RCC 7860 (cell line): ENCODE measurements at places on chromosomes 4 and X.

- DNase-seq: peak; percentile 75
Measured at GRCh38 chr4:54152846-54153600, 53.1 kb downstream of the GSX2 start.

DNA sequence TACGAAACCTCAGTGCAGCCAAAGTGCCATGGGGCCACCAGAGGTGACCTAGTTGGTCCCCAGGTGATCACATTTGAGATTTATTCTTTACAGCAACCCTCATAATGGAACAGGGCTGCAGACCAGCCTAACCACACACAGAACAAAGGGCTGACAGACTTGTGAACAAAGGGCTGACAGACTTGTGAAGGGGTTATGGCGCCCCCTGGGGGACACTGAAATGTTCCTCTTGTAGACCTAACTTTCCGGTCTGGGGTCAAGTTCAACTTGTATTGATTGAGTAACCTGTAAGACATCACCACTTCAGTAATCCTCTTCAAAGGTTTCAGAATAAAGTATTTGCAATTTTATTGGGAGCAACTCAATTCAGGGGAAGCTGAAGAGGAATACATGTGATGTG lies 175.9 kb upstream of the RPS6KA3 start:
- DNase-seq: peak; percentile 32

DNA sequence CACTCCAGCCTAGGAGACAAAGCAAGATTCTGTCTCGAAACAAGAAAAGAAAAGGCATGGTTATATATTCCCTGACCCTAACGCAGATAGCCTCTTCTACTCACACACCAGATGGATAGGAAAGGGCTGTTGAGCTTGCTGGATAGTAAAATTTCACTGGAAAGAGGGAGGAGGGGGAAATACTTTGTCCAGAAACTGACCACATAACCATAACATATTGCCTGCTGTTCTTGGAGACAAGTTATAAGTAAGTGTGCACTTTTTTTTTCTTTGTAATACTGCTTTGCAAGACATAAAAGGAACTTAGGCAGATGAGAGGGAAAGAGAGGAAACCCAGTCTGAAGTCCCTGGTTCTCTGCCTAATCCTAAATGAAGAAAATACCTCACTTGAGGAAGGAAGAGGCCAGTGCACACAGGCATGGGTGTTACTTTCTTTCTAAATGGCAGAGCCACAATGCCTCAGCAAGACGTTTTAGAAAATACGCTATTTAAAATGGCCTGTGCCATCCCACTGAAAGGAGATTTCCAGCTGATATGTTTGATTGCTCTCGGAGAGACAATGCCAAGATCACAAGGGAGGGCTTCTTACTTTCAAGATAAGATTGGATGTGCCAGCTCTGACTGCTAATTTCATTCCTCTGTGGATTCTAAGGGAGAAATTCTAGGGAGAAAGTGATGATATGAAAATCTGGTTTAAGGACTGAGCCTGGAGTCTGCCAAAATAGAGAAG lies 140.6 kb downstream of the DCTD start:
- no peak for DNase-seq

DNA sequence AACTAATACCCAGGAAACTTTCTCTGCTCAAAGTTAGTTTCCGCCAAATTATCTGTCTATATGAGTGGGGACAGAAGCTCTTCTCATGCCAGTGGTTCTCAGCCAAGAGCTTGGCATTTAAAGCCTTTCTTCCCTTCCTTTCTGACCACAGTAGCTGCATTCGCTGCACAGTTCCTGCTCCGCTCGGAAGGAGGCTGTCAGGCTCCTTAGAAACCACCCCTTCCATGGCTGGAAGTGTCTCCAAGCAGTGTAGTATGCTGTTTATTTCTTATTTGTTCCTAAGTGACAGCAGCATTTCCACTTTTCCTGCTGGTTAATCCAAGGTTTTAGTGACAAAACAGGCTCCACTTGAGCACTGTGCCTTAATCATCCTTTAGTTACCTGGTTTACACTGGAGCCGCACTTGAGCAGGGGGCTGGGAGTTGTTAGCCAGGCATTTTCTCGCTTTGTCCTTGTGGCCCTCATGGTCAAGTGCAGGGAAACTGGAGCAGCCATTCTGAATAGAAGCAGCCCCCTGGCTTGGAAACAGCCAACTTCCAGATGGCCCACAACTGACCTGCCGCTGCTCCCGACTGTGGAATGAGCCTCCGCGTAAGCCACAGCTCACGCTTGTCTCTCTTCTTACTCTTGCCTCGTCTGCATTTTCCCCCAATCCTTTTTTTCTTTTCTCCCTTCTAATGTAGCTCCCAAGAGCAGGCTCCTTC lies 739.4 kb upstream of the TENM3 start:
- DNase-seq: no peak

DNA sequence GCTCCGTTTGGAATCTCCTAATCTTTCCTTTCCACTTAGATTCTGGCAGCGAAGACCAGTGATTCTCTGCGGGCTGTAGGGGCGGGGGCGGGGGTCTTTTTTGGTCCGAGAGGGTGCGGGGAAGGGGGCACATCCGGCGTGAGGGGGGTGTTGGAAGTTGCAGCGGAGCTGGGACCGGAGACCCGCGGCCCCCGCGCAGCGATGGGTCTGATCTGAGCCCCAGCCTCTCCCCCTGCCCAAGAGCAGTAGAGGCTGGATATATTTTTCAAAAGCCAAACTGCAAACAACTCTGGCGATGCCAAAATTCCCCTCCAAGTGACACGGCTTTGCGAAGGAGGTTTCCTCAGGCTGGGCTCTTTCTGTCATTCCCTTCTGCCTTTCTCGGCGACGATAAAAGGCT lies 355 bp downstream of the GRID2 start:
- DNase-seq: no peak

GRCh38 chrX:87391742-87392141 lies 125.9 kb upstream of the KLHL4 start:
- no peak for DNase-seq
